ENCODE measurements at places on chromosomes 6 and 20.
A peak's percentile ranks its signal among the peaks of the same experiment; 100 is the strongest.

DNA sequence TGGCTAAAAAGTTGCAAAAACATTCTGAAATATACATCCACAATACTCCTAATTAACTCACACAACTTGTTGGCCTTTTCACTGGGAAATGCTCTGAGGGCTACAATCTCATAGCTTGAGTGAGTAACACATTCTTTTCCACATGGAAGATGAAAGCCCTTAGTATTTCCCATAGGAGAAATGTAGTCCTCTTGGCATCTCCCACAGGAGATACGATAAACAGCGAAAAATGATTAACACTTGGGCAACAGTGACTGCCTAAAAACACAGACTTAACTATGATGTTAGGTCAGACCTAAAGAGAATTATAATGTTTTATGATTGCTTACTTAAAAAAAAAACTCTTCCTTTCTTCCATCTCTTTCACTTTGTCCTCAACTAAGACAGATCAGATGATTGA lies 9.0 kb downstream of the MYLK4 start:
- DNase-seq = no peak

GRCh38 chr6:143973097-143973966 lies 34.7 kb downstream of the PLAGL1 start:
- no peak for DNase-seq

GRCh38 chr6:107594736-107595135 lies 104.8 kb downstream of the SOBP start:
- no peak for DNase-seq

DNA sequence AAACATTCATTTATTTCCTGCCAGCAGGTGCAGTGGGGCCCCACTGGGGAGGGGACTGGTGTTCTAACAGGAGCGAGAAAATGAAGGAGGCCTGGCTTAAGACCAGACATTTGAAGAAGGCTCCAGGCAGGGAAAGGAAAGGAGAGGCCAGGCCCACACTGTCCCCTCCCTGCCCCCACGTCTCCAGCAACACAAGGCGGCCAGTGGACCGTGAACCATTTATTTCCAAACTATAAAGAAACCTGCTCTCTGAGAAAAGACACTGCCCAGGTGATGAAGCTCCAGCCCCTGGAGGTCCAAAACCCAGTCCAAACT lies 41.4 kb upstream of the CDH22 start:
- no peak for DNase-seq

DNA sequence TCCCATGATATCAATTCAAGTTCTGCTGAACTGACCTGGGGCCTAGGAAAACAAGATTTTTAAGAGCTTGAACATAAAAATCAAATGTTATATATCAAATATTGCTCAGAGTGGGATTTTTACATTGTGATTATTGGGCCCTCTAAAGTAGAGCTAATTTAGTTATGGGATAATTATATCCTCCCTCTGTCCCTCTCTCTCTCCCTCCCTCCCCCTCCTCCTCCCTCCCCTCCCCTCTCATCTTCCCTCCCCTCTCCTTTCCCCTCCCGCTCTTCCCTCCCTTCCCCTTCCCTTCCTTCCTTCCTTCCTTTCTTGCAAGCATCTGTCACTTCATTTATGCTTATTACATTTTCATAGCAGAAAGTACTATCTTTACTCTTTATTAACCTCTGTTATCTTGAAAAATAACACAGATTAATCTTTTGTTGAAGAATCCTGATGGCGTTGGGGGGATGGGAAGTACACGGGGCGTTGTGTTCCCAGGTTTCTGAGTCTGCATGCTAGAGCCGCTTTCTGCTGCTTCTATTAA lies 32.8 kb downstream of the KIF25 start:
- no peak for DNase-seq

DNA sequence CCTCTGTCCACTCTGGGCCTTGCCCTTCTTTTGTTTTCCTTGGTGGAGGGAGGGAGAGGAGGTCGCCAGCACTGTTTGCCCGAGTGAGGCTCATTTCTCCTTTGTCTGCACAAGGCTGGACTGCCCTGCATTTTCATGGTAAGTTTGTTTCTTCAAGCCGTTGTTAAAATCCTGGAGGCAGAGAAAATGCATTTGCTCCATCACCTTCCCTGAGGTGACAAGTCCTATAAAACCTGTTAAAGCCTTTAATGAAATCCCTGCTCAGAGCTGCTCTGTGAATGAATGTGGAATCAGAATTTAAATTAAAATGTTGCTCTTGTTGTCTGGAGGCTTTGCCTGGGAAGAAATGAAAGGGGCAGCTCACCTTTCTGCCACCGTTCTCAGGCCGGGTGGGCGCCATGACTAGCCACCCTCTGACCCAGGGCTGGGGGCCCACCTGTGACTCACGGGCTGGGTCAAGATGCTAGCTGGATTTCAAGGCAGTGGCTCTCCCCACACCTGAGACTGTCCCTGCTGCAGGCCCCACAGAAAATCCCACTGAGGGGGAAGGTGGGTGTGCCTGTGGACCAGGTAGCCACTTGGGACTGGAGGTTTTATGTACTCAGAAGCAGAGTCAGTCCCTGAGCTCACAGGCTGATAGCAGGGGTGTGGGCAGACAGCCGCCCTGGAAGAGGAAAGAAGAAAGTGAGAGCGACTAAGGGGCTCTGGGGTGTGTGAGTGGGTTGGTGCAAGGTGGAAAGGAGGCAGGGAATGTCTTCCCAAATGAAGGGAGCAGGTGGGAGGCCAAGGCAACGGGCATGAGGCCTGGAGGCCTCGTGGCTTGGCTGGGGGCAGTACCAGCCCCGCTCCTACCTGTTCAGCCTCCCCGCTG lies 24.0 kb upstream of the MYT1 start:
- DNase-seq = no peak

GRCh38 chr6:17204533-17204932 lies 76.6 kb upstream of the RBM24 start:
- DNase-seq = no peak

GRCh38 chr6:13500915-13501314 lies 13.5 kb upstream of the GFOD1 start:
- DNase-seq = no peak

GRCh38 chr6:169789944-169790927 lies 38.8 kb downstream of the ERMARD start:
- peak; percentile 65 for DNase-seq

- DNase-seq = no peak
Observed at GRCh38 chr6:43973357-43973756, 153.9 kb downstream of the MRPL14 start.

DNA sequence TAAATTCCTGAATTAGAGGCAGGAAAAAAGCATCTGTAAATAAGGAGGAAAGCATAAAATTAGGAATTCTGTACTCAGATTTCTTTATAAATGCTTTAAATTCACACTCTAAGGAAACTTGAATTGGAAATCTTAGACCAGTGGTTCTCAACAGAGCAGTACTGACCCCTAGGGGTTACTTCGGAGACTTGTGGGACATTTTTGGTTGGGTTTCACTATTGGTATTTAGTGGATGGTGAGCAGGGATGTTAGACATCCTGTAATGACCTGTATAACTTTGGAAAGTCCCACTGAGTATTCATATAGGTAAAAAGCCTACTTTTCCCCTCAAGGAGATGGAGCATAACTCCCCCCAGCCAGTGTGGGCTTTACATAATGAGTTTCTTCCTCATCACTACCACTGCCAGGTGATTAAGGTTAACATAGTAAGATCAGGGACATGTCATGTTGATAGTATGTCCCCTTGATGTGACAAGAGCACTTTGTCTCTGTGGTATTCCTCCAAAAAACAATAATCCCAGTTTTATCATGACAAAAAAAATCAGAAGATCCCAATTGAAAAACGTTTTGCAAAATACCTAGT lies 31.0 kb downstream of the GLO1 start:
- DNase-seq = peak; percentile 30

GRCh38 chr6:47335466-47335865 lies 25.8 kb upstream of the TNFRSF21 start:
- DNase-seq = no peak

- DNase-seq = no peak
Observed at GRCh38 chr6:14488180-14488579, 370.6 kb downstream of the CD83 start.

DNA sequence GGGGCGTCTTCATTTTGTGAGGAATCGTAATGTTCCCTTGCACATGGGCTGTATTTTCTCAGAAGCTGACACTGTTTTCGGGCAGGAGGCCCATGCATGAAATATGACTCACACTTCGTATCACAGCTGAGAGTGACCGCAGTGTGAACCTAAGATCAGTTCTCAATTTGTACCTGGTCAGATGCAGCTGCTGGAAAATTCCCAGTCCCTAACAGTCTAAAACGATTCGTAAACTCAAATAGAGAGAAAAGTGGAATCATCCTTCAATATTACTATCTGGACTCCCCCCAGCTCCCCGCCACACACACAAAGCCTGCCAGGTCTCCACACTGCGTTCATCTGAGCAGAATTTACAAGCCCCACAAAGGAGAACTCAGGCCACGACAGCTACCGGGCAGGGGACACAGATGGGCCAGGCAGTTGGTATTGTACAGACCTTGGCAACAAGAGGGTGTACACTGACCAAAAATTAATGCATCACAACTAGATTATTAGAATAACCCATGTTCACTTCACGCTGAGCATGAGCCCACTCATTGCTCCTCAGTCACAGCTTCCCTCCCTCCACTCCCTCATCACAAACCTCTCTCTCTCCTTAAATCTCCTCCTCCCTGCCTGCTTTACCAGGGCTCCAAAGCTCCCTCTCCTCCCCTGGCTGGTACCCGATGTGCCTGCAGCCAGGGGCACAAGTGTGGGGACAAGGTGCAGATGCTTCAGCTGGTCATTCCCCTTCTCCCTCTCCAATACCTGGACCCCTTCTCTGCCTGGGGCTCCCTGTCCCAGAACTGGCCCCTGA lies 488.4 kb downstream of the PREX1 start:
- DNase-seq = no peak

GRCh38 chr6:39602601-39603519 lies 122.3 kb downstream of the KIF6 start:
- DNase-seq = no peak

GRCh38 chr6:159720708-159721107 lies 6.6 kb upstream of the WTAP start:
- peak; percentile 44 for DNase-seq

DNA sequence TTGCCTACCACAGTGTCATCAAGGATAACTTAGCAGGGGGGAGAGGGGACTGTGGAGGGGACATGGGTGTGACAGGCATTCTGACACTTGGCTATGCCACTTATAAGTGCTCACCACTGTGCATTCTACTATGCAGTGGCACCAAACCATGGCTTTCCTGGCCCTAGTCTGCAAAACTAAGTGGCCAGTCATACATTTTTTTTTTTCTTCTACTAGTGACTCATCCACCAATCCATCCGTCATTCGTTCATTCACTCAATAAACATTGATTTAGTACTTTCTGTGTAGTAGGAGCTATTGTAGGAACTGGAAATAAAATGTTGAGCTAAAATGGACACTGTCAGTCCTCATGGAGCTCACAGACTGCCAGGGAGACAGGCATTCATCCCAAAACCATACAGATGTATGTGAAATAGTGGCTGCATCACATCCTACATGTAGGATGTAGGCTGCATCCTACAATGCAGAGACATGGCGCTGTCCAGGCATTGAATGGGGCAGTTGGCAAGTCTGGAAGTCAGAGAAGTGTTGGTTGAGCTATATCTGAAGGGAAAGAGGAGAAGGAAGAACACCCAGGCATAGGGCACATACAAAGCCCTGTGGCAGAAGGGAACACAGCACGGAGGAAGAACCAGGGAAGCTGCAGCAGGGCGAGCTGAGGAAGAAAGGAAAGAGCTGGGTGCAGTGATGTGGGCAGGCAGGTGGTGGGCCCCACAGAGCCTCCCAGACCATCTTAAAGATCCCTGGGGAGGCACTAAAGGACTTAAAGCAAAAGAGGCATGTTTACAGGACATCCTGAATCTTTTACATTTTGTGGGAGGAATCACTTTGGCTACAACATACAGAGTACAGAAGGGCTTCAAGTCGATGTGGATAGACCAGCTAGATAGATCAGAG lies 224.4 kb downstream of the UST start:
- no peak for DNase-seq

DNA sequence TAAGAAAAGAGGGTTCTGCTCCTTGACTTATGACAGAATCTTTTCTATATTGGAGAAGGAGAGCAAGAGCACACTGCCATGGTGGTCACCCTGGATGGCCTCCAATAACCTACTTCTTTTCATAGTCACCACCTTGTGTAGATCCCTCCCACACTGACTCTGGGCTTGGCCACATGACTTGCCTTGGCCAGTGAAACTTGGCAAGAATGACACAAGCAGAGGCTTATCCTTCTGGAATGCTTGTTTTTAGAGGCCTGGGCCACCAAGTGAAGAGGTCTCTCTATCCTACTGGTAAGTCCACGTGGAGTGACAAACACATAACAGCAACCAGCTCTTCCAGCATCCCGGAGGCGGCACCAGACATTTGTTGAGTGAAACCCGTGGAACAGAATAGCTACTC lies 349.4 kb upstream of the JARID2 start:
- no peak for DNase-seq

DNA sequence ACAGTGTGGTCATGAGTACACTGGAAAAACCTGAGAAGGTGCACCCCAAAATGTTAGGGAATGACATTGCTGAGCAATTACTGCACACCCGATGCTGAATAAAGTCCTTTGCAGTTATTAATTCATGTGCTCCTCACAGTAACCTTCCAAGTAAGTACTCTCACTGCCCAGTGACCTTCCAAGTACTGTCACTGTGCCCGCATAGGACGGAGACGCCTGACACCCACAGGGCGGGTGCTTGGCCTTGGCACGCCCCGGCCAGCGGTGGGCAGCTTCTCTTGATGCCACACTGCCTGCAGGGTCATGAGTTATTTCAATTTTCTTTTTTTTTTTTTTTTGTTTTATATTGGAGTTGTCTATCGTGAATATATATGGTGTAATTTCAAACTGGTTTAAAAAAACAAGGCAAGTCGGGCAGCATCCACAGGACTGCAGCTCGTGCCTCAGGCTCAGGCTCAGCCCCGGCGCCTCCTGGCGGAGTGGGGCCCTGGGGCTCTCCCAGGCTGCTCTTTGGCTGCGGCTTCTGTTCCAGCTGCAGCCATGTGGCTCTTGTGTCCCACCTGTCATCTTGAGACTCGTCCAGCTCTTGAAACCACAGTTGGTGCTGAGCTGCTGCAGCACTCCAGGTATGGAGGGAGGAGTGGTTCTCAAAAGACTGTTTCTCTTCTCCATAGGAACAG lies 27.0 kb downstream of the PNLDC1 start:
- no peak for DNase-seq

DNA sequence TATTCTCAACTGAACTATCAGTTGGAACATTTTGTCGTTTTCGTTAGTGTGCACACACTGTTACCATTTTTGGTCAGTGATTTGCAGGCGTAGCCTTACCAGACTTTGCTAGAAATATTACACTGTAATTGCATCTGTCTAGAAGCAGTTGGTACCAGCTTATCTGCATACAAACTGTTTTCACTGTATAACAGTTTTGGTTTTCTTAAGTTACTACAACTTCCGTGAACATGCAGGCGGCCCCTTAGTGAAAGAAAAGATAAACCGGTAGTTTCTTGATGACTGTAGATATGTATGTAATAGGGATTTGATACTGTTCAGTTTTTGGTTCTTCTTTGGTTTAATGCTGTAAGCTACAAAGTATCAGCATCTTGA lies 1.3 kb downstream of the DSTN start:
- no peak for DNase-seq

GRCh38 chr6:1701668-1702353 lies 92.1 kb downstream of the FOXC1 start:
- DNase-seq = no peak

GRCh38 chr6:13437218-13437996 lies 50.0 kb downstream of the GFOD1 start:
- no peak for DNase-seq

GRCh38 chr6:134512981-134513391 lies 195.1 kb upstream of the SGK1 start:
- no peak for DNase-seq
